ENCODE measurements at places on chromosomes 13 and 19.

DNA sequence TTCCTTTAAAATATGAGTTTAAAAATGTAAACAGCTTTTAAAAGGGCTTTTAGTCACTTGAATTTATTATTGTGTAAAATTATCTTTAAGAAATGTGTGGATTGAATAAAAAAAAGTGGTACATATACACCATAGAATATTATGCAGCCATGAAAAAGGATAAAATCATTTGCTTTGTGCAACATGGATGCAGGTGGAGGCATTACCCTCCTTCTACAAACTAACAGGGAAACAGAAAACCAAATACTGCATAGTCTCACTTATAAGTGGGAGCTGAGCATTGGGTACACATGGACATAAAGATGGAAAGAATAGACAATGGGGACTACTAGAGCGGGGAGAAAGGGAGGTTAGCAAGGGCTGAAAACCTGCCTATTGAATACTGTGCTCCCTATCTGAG is 999.3 kb downstream of the SLITRK5 start:
- no peak for DNase-seq

DNA sequence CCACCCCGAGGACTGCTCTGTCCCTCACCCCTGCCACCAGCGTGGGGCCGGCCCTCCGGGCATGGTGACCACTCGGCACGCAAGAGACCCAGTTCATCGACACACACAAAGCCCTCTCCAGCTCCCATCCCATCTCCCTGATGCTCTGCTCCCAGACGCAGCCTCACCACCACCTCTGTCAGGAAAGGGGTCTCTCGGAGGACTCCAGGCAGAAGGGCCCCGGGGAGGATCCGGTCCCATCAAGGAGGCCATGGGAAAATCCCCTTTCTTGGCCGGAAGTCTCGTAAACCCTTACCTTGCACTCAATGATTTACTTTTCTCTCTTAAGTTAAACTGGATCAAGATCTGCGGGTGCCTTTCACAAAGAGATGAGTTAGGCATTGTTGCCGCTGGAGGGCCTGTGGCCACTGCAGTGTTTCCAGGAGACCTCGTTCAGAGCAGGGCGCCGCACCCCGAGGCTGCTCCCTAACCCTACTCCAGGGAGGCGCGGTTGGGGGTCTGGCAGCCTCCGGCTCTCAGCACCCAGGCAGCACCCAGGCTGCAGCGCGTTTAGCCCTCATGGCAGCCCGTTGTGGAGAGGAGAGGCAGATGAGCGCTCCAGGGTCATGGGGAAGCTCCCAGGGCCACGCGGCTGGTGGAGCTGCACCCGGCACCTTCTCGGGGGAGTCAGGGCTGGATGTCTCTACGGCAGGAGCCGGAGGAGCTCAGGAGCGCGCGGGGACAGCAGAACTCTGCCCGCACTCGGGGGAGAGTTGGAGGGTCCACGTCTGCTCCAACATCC is 31.0 kb downstream of the C2CD4C start:
- no peak for DNase-seq

DNA sequence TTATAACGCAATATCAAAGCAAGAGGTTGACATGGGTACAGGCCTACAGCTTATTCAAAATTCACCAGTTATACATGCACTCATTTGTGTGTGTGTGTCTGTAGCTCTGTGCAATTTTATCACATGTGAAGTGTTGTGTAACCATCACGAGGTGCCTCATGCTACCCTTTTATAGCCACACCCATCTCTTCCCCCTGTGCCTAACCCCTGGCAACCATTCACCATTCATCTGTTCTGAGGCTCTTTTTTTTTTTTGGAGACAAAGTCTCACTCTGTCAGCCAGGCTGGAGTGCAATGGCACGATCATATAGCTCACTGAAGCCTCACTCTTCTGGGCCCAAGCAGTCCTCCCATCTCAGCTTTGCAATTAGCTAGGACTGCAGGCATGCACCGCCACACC is 78.4 kb downstream of the DPF1 start:
- DNase-seq, result no peak

GRCh38 chr13:78085434-78086225 is 167.0 kb upstream of the EDNRB start:
- DNase-seq, result no peak

- DNase-seq, result peak; percentile 58
These were observed 1.4 kb upstream of the PRKD2 start for GRCh38 chr19:46718157-46718933.

DNA sequence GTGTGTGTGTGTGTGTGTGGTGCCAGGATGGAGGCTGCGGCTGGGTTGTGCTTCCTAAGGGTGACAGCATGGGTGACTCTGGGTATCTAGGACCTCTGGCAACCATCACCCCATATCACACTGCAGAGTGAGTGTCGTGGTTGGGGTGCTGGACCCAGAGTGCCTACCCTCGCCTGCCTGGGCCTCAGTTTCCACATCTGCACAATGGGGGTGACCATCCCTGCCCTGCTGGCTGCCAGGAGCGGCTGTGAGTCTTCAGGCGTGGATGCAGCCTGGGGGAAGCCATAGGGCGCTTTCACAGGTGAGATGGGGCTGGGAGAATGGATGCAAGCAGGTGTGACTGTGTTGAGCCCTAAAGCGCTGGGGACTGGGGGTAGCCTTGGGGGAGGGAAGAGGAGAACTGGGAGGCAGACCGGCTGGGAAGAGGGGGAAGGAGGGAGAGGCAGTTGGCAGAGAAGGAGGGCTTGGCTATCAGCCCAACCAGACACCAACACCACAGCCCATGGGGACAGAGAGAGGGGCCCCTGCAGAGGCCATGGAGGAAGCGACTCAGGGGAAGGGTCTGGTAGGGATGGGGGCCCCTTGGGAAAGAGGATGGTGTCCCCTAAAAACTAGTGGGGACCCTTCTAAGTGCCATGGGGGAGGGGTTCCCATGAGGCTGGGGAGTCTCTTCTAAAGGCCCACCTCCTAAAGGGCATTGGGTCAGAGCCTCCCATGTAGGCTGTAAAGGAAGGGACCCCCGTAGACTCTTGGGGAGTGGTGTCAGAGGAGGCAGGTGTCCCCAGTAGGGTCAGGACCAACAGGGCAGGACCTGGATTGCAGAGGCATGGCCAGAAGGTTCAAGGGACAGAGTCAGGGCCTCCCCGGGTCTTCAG is 1.7 kb downstream of the PLPPR2 start:
- DNase-seq, result no peak

DNA sequence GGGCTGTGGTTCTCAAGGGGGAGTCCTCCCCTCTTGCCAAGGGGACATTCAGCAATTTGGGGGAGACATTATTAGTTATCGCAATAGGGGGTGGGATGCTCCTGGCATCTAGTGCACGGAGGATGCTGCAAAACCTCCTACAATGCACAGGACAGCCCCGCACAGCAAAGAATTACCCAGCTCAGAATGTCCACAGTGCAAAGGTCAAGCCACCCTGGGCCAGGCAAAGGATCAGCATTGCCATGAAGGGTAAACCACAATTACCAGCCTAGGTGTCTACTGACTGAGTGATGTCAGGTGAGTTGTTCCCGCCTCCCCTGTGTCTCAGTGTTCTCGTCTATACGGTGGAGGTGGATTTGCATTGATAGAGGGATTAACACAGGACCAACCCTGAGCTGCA is 2.4 kb upstream of the METTL21C start:
- no peak for DNase-seq

Measured in activated T-cell treated with anti-CD3 and anti-CD28 coated beads, Interleukin-2, amount 50 U/mL, for 1 hour (primary cell).